Aorta (tissue), 5 donors: ENCODE measurements at places on chromosomes 7 and 10.

GRCh38 chr7:152395112-152395511, 40.7 kb downstream of the KMT2C start:
- no peak for DNase-seq

GRCh38 chr10:23432639-23433038, 6.2 kb upstream of the OTUD1 start:
- no peak for DNase-seq

- no peak for DNase-seq
Measured at GRCh38 chr7:20713792-20714191, 72.9 kb downstream of the SP8 start.

- DNase-seq, result no peak
Measured at GRCh38 chr7:157693071-157693520, 356.3 kb downstream of the DNAJB6 start.

DNA sequence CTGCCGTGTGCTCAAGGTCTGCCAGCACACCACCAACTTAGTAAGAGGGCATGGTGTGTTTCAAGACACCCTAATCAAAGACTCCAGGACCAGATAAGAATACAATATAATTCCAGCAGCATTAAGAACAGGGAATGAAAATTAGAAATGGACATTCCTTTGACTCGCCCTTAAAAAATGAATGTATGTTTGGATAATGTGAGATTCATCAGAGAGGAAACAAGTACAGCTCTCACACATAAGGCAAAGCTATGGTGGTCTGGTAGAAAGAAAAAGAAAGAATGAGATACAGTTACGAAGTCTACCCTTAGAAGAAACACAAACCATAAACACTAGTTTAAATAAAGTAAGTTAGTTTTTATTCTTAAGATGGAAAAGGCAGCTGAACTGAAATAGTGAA, 174.8 kb upstream of the ANK3 start:
- no peak for DNase-seq

DNA sequence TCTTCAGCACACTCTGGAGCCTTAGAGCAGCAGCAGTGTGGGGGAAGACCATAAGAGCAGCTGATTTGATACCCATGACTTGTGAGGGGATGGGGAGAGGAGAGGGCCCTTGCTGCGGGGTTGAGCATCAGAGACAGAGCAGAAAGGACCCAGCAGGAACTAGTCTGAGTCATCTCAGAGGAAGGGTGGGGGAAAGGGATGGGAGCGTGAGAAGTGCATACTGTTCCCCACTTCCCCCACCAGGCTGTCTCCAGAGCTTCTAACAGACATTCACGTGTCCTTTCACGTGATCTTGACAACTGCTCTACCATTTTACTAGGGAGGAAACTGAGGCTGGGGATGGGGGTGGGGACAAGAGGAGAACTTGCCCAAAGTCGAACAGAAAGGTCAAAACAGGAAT, 38.7 kb downstream of the FAM241B start:
- no peak for DNase-seq

DNA sequence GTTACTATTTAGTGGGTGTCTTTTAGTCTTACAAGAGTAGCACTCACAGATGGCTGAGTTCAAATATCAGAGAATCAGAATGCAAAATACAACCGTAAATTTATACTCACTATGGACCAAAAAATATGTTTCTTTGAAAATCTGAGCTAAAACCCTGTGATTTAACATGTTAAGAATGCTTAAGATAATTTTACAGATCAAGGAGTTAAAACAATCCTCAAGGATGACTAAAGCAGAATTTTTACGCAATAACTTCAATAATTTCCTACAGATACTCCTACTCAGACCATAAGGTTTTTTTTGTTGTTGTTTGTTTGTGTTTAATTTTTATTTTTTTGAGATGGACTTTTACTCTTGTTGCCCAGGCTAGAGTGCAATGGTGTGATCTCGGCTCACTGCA, 47.9 kb upstream of the CCDC6 start:
- DNase-seq, result no peak

DNA sequence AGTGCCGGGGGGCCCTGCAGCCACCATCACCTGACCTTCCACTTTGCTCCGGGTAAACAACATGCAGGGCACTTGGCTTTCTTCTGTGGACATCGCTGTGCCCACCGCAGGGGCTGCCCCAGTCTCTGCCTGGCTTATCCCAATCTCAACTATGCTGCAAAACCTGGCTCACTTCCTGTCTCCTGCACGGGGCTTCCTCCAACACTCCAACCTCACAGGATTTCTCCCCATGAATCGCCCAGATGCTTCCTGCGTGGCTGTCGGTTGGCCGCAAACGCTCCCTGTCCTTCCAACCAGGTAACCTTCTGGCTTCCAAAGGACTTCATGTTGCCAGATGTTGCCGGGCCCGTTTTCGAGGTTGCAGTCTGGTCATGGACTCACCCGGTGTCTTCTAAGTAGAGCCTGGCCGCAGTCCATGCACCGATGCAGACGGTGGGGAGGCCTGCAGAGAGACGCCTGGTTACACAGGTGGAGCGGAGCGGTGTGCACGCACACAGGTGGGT, 109.0 kb downstream of the VIPR2 start:
- no peak for DNase-seq

DNA sequence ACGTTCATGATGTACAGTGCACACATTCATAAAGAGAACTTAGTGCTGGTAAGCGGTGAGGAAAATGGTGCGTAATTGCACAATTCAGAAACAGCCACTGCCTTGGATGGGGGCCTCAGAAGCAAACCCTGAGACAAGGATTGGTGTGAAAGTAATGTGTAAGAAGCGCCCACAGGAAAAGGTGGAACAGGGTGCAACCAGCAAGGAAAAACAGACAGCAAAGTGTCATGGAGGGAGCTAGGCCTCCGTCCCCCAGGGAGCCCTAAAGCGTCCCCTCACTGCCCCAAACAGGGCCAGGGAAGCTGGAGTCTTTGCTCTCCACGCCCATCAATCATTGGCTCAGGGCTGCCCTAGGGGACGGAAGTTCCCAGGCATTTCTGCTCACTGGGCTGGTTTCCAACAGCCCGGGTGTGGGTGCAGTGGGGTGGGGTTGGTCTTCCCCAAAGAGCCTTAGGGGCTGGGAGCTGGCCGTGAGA, 9.6 kb upstream of the C10orf105 start:
- peak; percentile 81 for DNase-seq

GRCh38 chr10:126243971-126244370, 144.3 kb downstream of the ADAM12 start:
- no peak for DNase-seq

- DNase-seq, result peak; percentile 92
Measured at GRCh38 chr10:48523212-48523819, 81.6 kb downstream of the ARHGAP22 start.

DNA sequence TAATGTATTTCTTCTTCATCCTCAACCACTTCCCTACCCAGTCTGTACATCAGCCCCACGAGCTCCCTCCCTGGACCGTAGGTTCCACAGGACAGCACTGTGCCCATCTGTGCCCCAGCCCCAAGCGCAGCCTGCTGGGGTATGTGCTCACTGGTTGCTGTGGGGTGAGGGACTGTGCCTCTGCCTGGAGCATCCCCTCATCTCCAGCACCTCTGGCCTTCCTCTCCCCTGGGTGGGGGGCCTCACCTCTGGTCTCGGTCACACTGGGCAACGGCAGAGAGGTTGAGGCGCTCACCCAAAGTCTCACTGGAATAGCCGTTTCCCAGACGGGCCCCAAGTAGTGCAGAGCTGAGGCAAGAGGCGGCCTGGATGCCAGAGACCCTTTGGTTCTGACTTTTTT, 1.5 kb upstream of the PRKAR1B start:
- DNase-seq, result no peak

GRCh38 chr10:404991-405390, 269.7 kb downstream of the ZMYND11 start:
- DNase-seq, result no peak

DNA sequence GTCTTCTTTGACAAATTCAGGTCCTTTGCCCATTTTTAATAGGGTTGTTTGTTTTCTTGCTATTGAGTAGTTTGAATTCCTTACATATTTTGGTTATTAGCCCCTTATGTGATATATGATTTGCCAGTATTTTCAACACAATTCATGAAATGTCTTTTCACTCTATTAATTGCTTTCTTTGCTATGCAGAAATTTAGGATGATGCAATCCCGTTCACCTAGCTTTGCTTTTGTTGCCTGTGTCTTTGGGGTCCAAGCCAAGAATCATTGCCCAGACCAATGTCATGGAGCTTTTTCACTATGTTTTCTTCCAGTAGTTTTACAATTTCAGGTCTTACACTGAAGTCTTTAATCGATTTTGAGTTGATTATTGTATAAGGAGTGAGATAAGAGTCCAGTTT, 154.5 kb downstream of the PAXIP1 start:
- DNase-seq, result no peak

GRCh38 chr7:128017862-128018845, 13.1 kb downstream of the LRRC4 start:
- no peak for DNase-seq

- peak; percentile 53 for DNase-seq
Measured at GRCh38 chr10:46297406-46298204, 10.8 kb downstream of the ANTXRL start.

DNA sequence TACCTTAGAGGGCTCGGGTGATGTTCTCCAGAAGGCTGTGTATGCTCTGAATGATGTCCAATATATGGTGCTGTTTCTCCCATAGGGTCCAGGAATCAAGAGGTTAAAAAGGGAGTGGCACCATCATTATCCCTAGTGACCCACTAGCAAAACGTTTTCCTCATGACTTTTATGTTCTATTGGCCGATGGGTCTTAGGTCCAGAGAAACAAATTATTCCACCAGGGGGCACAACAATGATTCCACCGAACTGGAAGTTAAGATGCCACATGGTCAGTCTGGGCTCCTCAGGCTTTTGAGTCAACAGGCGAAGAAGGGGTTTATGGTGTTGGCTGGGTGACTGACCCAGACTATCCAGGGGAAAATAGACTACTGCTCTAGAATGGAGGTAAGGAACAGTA, 256.1 kb downstream of the COBL start:
- DNase-seq, result no peak

GRCh38 chr7:135184254-135184841, 13.8 kb upstream of the CYREN start:
- no peak for DNase-seq

- no peak for DNase-seq
Measured at GRCh38 chr7:129205987-129206785, 17.8 kb downstream of the SMO start.

GRCh38 chr7:4836206-4836661, 25.6 kb downstream of the PAPOLB start:
- no peak for DNase-seq

GRCh38 chr7:109873296-109873695, 1217.6 kb upstream of the LRRN3 start:
- no peak for DNase-seq

- no peak for DNase-seq
Measured at GRCh38 chr10:73244866-73245477, 2.1 kb downstream of the DNAJC9 start.

GRCh38 chr7:76049295-76049694, 1.4 kb downstream of the MDH2 start:
- no peak for DNase-seq

DNA sequence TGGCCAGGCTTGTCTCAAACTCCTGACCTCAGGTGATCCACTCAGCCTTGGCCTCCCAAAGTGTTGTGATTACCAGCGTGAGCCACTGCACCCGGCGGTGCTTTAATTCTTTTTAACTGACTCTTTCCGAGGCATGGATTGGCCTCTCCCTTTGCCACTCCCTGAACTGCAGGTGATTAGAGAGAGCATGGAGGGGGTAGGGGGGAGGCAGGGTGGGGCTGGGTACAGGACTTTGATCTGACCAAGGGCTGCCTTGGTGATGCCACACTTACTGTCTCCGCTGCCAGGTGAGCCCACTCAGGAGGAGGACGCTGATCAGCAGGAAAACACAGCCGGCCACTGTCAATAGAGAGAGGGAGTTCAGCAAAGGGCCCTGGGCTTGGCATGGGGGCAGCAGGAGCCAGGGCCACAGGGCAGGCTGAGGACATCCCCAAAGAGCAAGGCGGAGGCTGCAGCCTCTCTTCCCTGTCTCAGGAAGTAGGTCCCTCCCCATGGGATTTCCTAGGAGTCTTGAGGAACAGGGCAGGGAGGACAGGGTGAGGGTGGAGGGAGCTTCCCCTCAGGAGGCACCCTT, 40.5 kb upstream of the IL15RA start:
- DNase-seq, result no peak

- no peak for DNase-seq
Measured at GRCh38 chr7:22647451-22648257, 79.3 kb upstream of the IL6 start.

DNA sequence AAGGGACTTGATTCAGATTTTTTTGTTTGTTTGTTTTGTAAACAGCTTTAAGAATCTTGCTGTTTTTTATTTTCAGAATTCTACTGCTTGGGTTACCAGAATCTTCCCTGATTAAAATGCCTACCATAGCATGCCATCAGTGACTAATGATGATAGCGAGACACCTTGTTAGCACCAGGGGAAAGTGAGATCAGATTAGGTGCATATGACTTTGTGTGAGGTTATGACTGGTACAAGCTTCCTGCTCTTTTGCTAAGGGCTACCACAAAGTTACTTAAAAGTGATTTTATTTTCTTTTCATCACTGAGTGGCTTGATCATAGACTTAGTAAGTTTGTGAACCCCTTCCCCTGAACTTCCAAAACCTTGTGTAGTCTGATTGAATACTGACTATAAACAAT, 93.5 kb downstream of the SND1 start:
- no peak for DNase-seq

DNA sequence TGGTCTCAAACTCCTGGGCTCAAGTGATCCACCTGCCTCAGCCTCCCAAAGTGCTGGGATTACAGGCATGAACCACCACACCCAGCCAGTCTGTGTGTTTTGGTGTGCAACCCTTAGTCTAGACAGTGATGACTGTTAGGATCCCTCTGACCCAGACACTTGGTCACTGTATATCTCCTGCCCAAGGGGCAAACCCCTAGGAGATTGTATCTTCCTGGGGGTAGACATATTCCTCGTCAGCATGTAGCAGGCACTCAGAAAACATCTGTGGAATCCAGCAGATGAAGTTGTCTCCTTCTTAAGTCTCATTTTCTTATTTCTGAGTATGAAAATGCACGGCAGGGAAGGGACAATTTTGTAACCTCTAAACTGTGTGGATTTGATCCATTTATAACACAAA, 292.5 kb downstream of the GFRA1 start:
- no peak for DNase-seq

DNA sequence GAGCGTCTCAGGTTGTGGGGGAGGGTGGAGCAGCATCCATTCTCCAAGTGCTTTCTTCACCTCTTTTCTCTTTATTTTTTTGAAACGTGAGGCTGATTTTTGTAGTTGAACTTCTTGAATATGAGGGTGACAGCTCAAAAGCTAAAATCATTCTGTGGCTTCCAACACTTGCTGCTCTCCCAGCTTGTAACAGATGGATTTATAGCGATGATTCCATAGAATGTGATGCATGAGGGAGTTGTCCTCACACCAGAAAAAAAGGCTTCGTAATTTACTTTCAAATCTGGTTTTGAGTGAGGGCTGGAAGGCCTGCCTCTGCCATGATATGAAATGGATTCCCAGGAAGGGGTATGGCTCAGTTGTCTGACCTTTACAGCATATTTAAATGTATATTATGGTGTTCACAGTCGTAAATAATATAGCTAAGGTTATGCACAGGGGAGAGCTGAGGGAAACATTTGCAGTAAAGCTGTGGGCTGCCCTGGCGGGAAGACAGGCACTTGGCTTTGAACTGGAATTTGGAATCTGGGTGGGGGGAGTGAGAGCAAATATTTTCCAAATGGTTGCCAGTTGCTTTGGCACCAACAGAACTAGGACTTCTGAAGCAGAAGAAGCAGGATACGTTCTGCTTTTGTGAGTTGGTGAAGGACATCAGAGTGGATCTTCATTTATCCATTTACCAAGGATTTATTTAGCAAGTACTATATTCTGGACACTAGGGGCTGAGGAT, 166.7 kb downstream of the SORCS3 start:
- DNase-seq, result no peak
